ENCODE measurements at places on chromosomes 7 and 10.

DNA sequence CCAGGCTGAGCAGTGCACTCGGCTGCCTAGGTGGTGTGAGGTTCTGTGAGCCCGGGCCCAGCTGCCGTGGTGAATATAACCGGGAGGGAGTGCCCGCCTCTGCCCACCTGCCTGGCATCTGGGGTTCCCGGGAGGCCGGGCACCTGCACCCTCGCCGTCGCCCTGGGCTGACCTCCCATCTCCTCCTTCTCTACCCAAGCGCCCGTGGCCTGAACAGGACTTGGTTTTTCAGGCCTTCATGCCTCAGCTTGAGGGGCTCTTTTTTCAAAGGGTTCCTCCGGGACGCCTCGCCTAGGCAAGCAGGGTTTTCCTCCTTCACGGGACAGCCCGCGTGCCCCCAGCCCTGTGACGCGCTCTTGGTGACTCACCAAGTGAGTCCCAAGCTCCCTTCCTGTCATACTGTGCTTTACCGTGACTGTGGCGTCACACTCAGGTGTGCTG is 9.9 kb downstream of the INPP5A start:
- no peak for DNase-seq

GRCh38 chr10:71756311-71757191 is 16.8 kb downstream of the VSIR start:
- no peak for DNase-seq

- DNase-seq = no peak
These were observed 72.9 kb upstream of the NAMPT start for GRCh38 chr7:106357675-106358074.

GRCh38 chr7:111788286-111789047 is 226.2 kb upstream of the IMMP2L start:
- DNase-seq = no peak

DNA sequence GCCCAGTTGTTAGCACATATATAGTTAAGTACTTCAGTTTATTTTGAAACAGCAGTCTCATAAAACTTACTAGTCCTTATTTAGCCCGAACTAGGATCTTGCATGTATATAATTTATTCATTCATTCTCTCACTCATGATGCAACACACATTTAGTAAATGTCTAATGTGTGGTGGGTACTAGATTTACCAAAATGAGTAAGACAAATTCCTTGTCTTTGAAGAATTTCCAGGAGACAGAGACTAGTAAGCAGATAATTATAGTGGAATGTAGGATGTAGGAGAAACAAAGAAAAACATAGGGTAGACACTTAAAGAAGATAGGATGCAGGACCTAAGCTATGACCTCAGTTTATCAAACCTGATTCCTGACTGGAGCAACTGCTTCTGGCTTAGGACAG is 120.2 kb upstream of the AMPH start:
- no peak for DNase-seq

GRCh38 chr7:118186501-118186900 is 2.5 kb downstream of the LSM8 start:
- no peak for DNase-seq

- DNase-seq = no peak
These were observed 58.9 kb upstream of the LYZL2 start for GRCh38 chr10:30688456-30688855.

DNA sequence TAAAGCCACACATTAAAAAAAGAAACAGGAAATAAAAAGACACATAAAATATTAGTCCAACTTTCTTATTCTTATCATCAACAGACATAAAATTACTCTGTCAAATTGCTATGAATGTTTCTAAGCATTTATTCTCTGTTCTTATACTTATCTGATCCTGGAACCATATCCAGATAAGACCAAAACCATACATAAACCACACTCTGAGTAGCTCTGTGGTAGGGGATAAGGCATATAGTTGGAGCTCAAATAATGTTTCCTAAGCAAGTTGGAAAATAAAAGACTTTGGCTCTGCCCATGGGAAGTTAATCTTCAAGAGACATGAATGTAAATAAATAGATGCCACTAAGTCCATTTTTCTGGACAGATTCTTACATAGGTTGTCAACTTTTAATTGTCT is 103.1 kb upstream of the PLXDC2 start:
- no peak for DNase-seq

GRCh38 chr7:45324683-45325237 is 167.2 kb downstream of the RAMP3 start:
- no peak for DNase-seq

DNA sequence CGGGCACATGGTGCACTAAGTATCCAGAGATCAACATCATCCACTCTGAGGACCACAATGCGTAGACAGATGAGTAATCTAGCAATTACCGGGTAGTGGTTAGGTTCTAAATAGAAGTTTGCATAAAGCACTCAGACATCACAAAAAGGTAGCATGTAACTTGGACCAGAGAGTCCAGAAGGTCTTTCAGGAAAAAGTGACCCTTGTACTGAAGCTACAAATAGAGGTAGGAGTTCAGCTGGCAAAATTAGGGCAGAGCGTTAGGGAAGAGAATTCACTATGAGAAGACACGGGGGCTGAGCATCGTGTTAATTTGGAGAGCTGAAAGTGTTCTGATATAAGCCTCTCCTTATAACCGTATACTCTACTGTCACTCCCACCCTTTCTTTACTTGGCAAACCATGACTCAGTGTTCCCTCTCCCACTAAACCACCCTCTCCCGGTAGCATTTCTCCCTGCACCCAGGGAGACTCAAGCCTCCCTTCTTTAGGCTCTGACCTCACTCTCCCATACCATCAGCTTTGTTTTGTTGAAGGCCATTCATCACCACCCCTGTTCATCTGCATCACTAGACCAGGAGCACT is 222.2 kb upstream of the FZD1 start:
- DNase-seq = no peak

GRCh38 chr7:84847038-84847437 is 339.8 kb downstream of the SEMA3D start:
- DNase-seq = no peak

GRCh38 chr10:63788152-63788821 is 267.1 kb downstream of the REEP3 start:
- DNase-seq = no peak

GRCh38 chr7:32518534-32519140 is 23.3 kb downstream of the AVL9 start:
- no peak for DNase-seq

DNA sequence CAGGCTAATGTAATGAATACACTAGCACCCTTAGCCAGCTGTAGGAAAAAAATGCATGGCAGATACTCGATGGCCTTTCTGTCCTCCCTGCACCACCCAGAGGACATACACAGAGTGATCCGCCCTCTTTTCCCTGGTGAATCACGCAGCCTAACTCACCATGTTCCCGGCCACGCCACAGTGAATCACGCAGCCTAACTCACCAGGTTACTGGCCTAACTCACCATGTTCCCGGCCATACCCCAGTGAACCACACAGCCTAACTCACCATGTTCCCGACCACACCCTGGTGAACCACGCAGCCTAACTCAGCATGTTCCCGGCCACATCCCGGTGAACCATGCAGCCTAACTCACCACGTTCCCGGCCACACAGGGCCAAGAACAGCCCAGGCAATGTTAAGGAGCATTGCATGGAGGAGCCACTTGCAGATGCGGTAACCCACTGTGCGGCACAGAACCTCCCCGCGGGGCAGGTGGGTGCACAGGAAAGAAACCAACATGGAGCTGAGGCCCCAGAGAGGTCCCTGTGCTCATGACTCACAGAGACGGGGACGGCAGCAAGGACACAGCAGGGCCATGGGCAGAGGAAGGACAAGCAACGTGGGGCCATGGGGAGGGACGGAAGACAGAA is 508.5 kb downstream of the DNAJB6 start:
- no peak for DNase-seq

DNA sequence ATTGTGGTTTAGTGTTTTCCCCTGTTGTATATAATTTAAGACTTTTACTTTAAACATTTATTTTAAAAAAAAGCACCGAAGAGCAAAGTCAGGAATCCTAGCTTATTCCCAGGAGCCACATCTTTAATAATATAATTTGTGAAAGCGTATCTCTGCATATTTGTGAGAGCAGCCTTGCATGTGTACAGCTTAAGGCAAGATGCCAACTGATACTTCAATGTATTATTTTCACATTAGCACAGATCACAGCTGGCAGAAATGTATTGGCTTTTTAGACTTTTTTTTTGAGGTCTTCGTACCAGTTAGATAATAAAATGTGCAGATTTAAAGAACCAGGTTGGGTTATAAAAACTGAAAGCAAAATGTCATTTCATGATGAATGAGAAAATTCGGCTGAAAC is 845.7 kb upstream of the POT1 start:
- DNase-seq = no peak

DNA sequence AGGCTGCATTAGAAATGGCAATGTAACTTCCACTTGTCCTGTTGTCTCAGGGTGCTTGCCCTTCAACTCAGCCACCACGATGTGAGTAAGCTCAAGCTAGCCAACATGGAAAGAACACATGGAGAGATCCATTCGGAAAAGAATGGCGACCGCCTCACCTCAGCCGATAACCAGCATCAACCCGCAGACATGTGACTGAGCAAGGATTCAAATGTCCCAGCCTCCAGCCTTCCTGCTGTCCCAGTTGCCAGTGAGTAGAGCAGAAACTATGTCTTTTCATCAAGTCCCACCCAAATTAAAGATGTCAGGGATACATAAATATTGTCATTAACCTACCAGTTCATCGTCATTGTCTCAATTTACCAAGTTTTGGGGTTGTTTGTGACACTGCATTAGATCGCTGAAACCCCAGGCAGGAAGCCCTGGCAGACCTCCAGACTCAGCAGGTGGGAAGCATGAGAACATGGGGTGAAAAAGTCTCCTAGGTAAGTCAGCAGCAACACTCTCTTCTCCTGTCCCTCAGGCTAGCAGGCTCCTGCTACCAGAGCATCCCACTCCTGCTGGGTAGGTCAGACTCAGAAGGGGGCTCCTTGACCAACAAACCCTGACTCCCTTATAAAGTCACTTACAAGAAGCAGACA is 67.0 kb downstream of the OSBPL3 start:
- no peak for DNase-seq

- no peak for DNase-seq
These were observed 21.6 kb downstream of the PDZD8 start for GRCh38 chr10:117353684-117354083.

DNA sequence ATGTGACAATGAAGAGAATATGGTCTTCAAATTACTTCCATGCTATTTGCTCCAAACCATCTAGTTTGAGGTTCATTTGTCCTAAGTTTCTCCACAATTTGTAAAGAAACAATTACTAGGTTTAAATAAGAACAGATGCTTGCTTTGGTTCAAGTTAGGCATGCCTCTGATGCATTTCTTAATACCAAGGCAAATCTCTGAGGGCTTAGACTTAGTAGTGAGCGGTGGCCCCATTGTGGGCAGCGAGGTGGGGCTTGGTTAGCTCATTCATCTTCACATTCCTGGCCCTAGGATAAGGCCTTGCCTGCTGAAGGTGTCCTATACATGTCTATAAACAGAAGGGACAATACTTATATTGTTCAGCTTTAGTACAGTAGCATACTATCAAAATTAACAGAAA is 52.4 kb upstream of the RHEB start:
- no peak for DNase-seq

DNA sequence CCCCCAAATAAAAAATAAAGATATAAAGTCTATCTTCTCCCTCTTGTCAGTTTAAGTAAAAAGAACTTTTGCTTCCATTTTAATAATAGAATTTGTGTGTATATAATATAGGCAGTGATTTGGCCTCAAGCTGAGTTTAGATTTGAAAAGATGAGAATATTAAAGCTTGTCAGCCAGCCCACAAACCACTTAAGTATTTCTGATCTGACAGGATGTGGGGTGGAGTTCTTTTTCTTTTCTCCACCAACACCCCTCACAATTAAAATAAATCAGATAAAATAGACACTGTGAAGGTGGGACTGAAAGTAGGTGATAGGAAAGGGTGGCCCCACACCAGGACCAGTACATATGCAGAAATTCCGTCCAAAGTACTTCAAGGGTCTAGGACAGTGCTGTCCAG is 714.1 kb downstream of the AUTS2 start:
- DNase-seq = no peak

GRCh38 chr10:96987842-96988175 is 155.7 kb downstream of the LCOR start:
- DNase-seq = no peak

DNA sequence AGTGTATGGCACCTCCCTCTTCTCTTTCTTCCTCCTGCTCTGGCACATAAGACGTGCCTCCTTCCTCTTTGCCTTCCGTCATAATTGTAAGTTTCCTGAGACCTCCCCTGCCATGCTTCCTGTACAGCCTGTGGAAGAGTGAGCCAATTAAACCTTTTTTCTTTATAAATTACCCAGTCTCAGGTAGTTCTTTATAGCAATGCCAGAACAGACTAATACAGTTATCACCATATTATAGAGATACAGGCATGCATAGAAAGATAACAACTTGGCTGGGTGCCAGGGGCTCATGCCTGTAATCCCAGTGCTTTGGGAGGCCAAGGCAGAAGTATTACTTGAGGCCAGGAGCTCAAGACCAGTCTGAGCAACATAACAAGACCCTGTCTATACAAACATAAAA is 53.2 kb downstream of the GCC1 start:
- DNase-seq = no peak

GRCh38 chr10:1662438-1663025 is 74.8 kb downstream of the ADARB2 start:
- no peak for DNase-seq

GRCh38 chr7:90999989-91000979 is 263.9 kb upstream of the FZD1 start:
- DNase-seq = no peak

- DNase-seq = no peak
These were observed 51.9 kb upstream of the SKAP2 start for GRCh38 chr7:26916336-26916735.

GRCh38 chr10:6788231-6788630 is 208.2 kb upstream of the PRKCQ start:
- DNase-seq = no peak

- peak; percentile 72 for DNase-seq
These were observed 34.4 kb downstream of the AGR3 start for GRCh38 chr7:16847381-16847860.

DNA sequence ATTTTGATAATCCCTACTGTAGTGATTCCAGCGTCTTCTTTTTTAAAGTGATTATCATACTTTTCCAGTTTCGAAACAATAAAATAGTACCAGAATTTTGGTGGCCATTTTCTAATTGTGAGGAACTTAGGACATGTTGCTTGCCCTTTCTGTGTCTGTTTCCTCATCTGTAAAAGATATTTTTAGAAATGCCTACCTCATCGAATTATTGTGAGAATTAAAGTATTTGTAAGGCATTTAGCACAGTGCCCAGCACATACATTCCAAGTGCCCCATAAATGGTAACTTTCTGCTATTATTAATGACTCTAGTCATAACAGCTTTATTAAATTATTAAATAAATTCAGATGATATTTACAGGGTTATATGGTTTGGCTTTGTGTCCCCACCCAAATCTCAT is 3.7 kb downstream of the CFAP69 start:
- DNase-seq = no peak

DNA sequence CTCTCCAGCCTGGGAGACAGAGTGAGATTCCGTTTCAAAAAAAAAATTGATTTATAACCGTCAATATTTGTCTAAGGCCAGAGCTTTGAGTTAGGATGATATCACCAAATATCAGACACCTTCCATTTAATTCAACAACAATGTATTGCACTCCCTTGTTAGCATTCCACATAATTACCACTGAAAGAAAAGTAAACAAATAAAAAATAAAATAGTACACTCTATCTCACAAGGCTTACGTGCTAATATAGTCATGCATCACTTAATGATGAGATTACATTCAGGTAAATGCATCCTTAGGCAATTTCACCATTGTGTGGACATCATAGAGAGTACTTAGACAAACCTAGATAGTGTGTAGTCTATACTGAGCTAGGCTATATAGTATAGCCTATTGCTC is 127.6 kb upstream of the RHOBTB1 start:
- DNase-seq = no peak
